ENCODE measurements at places on chromosomes 6 and 20. TPM values are rescaled to one million over a fixed set of nuclear protein-coding genes. Genes with fewer than 3 reads are reported as not detected.

DNA sequence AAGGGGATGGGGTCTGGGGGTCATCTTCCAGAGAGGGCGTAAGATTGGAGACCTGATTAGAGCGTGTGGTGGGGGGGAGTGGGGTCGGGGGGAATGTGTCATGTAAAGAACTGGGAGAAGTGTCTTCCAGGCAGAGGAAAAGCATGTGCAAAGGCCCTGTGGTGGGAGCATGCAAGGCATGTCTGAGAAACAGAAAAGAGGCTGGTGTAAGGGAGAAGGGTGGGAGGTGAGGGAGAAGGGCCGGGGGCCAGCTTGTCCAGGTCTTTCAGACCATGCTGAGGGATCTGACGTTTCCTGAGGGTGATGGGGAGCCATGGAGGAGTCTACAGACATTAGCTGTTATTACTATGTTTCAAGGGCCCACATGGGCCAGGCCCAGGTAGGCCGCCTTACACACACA lies 30.4 kb upstream of the FKBP1A start:
- H3K27me3 ChIP-seq, result no peaks in the 10 kb centered on the region
- H3K4me3 ChIP-seq, result no peak overlapping the region
- DNase-seq, result no peak

DNA sequence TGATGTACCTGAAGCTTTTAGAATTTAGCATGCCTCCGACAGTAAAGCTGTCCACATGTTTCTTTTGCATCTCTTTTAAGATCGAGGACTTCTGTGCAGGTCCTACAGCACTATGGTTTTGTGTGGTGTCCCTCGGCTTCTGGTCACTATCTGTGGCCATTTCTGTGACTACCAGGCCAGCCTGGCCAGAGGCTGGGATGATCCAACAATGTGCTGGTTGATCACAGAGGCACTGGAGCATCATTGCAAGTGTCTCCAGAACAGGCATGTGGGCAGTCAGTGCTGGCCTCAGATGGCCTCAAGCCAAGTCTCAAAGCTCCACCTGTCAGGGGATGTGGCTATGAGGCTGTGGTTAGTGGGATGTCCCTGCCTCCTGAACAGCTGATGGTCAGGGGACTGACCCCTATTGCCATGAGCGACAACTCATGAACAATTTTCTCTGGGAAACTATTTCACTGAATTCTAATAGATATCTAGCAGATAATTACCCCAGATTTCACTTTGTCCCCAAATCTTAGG lies 136.6 kb downstream of the SYNDIG1 start:
- DNase-seq, result no peak
- H3K27ac ChIP-seq, result no peak overlapping the region
- H3K27me3 ChIP-seq, result no peaks in the 10 kb centered on the region
- H3K4me1 ChIP-seq, result no peaks in the 10 kb centered on the region
- no peak overlapping the region for H3K4me3 ChIP-seq

GRCh38 chr6:112781241-112781640 lies 434.1 kb downstream of the RFPL4B start:
- no peak for DNase-seq
- no peak overlapping the region for H3K27ac ChIP-seq
- H3K4me3 ChIP-seq, result no peak overlapping the region
- H3K4me1 ChIP-seq, result no peaks in the 10 kb centered on the region

SALL4 gene
- total RNA-seq, result 3.8 TPM

GRCh38 chr6:143642403-143642802 lies 35.4 kb upstream of the PHACTR2 start:
- no peak overlapping the region for H3K27ac ChIP-seq
- H3K27me3 ChIP-seq, result no peaks in the 10 kb centered on the region
- no peaks in the 10 kb centered on the region for H3K4me1 ChIP-seq
- no peak for DNase-seq
- H3K4me3 ChIP-seq, result no peak overlapping the region

TGM3 gene
- total RNA-seq, result not detected

SRF gene
- 22.0 TPM for total RNA-seq

GRCh38 chr6:1215023-1215422 lies 96.9 kb upstream of the FOXQ1 start:
- H3K36me3 ChIP-seq, result no peaks in the 10 kb centered on the region
- no peak for DNase-seq
- no peak overlapping the region for H3K27ac ChIP-seq
- H3K27me3 ChIP-seq, result no peaks in the 10 kb centered on the region

DNA sequence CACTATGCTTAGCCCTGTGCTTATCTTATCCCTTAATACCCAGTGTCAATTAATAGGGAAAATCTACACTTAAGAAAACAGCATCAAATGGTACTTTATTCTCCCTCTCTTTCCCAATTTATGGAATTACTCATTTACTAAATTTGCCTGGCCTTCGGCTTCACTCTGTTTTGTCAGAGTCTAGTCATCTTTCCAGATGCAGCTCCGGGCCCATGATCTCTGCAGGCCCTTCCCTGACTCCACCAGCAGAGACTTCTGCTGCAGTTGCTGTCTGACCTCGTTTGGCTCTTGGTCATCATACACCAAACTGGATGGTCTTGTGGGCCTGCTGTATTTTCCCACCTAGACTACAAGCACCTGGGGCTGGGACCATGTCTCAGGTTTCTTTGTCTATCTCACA lies 27.4 kb downstream of the MRS2 start:
- H3K27me3 ChIP-seq, result no peaks in the 10 kb centered on the region
- H3K36me3 ChIP-seq, result peaks cover 18% of the 10 kb centered on the region
- no peak overlapping the region for H3K27ac ChIP-seq
- peaks cover 20% of the 10 kb centered on the region for H3K4me1 ChIP-seq
- no peak overlapping the region for H3K4me3 ChIP-seq
- DNase-seq, result no peak

GRCh38 chr20:50850721-50851286 lies 55.9 kb downstream of the BCAS4 start:
- H3K36me3 ChIP-seq, result no peaks in the 10 kb centered on the region
- no peaks in the 10 kb centered on the region for H3K4me1 ChIP-seq
- no peaks in the 10 kb centered on the region for H3K27me3 ChIP-seq
- DNase-seq, result no peak

DNA sequence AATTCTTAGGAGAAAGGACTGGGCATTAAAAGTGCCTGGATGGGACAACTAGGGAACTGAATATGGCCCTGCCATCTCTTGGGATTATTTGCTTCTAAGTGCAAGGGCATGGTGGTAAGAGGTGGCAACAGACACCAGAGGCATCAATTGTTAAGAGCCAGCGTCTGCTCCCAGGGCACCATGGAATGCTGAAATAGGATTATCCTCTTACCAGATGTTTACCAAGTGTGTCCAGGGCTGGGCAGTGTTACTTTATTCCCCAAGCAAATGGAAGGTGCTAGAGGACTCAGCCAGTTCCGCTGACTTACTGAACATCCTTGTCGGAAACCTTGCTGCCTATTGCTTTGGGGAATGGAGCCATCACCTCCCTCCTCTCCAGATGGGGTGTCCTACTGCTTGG lies 273.6 kb upstream of the SUPT3H start:
- DNase-seq, result no peak
- H3K27me3 ChIP-seq, result no peaks in the 10 kb centered on the region
- H3K36me3 ChIP-seq, result no peaks in the 10 kb centered on the region
- H3K4me3 ChIP-seq, result no peak overlapping the region
- peaks cover 51% of the 10 kb centered on the region for H3K4me1 ChIP-seq

OR2H1 gene
- total RNA-seq, result not detected

- H3K4me3 ChIP-seq, result no peak overlapping the region
- no peak for DNase-seq
- H3K4me1 ChIP-seq, result no peaks in the 10 kb centered on the region
- 0 out of 2 replicates have a peak, but pooled peaks cover 4% of the 10 kb centered on the region for H3K27me3 ChIP-seq
Observed at GRCh38 chr6:1579096-1579495, 30.6 kb upstream of the FOXC1 start.

DNA sequence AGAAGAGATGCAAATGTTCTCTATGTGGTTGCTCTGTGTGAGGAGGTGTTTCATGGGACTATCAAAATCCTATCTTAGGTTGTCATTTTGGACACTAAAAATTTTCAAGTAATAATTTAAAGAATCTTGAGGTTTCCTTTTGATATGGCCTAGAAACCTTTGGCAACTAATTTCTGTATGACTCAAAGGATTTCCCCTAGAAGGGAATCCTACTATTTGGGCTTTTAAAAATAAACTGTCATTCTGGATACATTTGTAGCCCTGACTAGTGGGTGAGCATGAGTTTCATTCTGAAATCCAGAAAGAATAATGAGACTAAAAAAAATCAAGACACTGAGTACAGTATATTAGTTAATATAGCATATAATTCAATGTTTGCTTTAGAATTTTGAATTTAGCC lies 25.5 kb upstream of the RAB23 start:
- no peak overlapping the region for H3K4me3 ChIP-seq
- no peak overlapping the region for H3K27ac ChIP-seq
- no peak for DNase-seq

DNA sequence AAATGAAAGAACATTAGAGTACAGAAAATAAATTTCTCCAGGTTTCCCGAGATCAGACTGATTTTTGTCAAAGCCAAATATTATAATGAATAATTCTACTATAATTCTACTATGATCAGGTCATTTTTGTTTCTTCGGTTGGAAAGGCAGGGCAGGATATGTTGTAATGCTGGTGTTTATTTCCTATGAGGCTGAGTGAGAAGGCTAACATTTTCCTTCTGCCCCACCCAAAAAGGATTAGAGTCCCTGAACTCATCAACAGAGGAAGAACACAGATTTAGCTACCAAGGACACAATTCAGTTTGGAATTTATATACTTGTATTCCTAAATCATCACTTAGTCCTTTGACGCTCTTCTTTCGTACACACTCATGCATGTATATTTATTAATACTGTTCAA lies 318.9 kb downstream of the SYNE1 start:
- no peak overlapping the region for H3K4me3 ChIP-seq
- H3K27me3 ChIP-seq, result no peaks in the 10 kb centered on the region
- no peaks in the 10 kb centered on the region for H3K36me3 ChIP-seq
- no peaks in the 10 kb centered on the region for H3K4me1 ChIP-seq

GRCh38 chr6:103183831-103184411 lies 1675.8 kb downstream of the HACE1 start:
- no peaks in the 10 kb centered on the region for H3K27me3 ChIP-seq
- no peaks in the 10 kb centered on the region for H3K36me3 ChIP-seq
- H3K4me3 ChIP-seq, result no peak overlapping the region
- H3K4me1 ChIP-seq, result no peaks in the 10 kb centered on the region

MUC22 gene
- not detected for total RNA-seq

CCN5 gene
- 0.20 TPM for total RNA-seq

DNA sequence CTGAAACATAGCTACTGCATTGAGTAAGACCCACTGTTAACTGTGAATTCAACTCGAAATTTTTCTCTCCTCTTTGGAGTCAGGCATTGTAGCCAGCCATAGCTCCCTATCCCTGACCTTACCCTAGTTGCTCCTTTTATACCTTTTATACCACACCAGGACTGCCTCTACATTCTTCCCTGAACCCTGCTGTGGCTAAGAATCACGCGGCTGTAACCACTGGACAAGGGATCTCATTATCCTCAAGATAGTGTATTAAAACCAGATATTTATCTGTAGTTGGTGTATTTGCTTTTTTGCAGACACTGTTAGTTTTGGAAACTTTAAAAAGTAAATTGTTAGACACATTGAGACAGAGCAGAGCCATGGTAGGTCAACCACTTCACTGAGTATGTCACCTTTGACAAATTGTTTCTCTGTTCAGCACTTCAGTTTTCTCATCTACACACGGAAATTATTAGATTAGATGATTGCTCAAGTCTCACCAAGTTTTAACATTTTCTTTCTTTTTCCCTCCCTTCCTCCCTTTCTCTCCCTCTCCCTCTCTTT lies 171.9 kb upstream of the PRND start:
- DNase-seq, result no peak
- no peak overlapping the region for H3K4me3 ChIP-seq
- H3K36me3 ChIP-seq, result no peaks in the 10 kb centered on the region
- H3K27me3 ChIP-seq, result no peaks in the 10 kb centered on the region
- H3K27ac ChIP-seq, result no peak overlapping the region

DNA sequence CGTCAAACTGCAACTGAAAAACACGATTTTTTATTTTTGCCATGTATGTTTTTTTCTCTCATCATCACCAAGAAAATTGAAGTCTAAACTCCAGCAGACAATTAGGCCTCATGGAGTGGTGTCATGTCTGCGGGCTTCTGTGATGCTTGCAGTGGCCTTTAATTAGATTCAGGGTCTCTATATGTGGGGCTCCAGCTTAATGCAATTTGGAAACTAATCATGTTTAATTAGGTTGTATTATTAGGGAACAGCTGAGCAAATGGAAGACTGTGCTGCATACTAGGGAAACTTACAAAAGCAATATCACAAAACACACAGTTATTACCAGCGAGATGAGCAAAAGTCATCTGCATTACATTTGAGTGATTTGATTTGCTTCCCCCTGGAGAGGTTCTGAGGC lies 132.9 kb upstream of the PMEPA1 start:
- no peaks in the 10 kb centered on the region for H3K4me1 ChIP-seq
- H3K36me3 ChIP-seq, result no peaks in the 10 kb centered on the region
- no peak overlapping the region for H3K4me3 ChIP-seq
- DNase-seq, result no peak
- no peak overlapping the region for H3K27ac ChIP-seq
- no peaks in the 10 kb centered on the region for H3K27me3 ChIP-seq

DNA sequence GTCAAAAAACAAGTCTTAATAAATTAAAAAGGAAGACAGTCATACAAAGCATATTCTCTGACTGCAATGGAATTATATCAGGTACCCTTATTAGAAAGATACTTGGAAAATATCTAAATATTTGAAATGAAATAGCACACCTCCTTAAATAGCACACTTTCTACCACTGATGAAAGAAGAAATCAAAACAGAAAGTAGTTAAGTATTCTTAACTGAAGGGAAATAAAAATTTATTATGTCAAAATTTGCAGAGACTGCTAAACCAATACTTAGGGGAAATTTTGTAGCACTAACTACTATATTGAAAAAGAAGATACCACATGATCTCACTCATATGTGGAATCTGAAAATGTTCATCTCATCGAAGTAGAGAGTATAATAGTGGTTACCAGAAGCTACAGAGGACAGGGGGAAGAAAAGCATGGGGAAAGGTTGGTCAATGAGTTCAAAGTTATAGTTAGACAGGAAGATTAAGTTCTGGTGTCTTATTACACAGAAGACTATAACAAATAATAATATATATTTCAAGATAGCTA lies 112.2 kb downstream of the ASCC3 start:
- H3K4me1 ChIP-seq, result no peaks in the 10 kb centered on the region
- peaks cover 11% of the 10 kb centered on the region for H3K36me3 ChIP-seq

- H3K27ac ChIP-seq, result no peak overlapping the region
- H3K4me3 ChIP-seq, result no peak overlapping the region
Observed at GRCh38 chr6:43806758-43807227, 36.8 kb downstream of the VEGFA start.

DNA sequence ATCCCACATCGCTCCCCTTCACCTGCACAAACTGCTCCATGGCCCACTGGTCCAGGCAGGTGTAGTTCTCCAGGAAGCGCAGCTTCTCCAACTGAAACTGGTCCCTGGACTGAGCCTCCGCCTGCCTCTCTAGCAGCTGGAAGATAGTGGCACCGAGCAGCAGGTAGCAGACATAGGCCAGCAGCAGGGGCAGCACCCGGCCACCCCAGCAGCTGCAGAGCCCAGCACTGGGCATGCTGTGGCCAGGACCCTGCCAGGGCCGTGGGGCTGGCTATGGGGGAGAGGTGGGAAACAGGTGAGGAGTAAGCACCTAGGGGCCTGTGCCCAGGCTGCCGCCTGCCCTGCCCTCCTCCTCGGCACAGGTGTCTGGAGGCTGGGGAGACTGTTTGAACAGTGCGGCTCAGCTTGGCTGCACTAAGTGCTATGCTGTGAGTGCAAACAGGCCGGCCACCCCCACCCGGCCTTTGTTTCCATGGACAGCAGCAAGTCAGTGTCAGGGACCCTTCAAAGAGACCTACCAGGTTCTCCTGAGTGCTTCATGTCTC lies at the start of gene KCNK16:
Gene KCNK16 (minus strand): TSS at position 397 of the 545 bp plus-strand sequence. CDS start 162 bp downstream, at position 235.
- no peaks in the 10 kb centered on the region for H3K36me3 ChIP-seq
- peaks cover 100% of the 10 kb centered on the region for H3K27me3 ChIP-seq
- no peak within 1 kb of the TSS for H3K27ac ChIP-seq
- H3K4me1 ChIP-seq, result no peaks in the 10 kb centered on the region

HLA-DQA1 gene
- not detected for total RNA-seq

Data from PC-9 (cell line).